Kasumi-1 (cell line): ENCODE measurements at places on chromosomes 4 and X.
A peak's percentile ranks its signal among the peaks of the same experiment; 100 is the strongest.

DNA sequence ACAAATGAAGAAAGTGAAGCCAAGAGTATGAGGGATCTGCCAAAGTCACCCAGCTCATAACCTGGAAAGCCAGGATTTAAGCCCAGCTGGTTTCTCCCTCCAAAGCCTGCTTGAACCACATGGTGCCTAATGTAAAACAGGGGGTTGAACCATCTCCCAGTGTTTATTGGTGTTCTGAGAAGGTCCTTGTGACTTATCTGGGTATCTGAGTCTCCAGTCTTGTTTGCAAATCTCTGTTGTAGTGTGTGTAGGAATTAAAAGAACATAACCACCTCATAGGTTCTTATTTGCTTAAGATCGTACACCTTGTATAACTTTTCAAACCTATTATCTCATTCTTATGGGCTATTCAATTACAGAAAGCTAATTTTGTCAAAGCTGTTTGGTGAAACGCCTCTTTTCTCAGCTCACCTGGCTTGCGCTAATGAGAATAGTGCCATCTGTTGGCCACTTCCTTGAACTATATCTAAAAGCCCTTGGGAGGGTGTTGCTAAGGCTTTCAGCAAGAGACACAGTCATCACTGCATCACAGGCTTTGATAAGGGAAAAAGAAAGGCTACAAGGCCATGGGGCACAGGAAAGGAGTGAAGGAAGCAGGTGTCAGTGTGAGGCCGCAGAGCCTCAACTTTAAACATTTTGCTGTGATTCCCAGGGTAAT is 34.0 kb downstream of the ETDB start:
- peak; percentile 23 for DNase-seq

- peak; percentile 12 for DNase-seq
Measured at GRCh38 chr4:121050300-121050699, 22.0 kb downstream of the NDNF start.

- DNase-seq = no peak
Measured at GRCh38 chr4:24701683-24702082, 93.7 kb upstream of the SOD3 start.

- DNase-seq = no peak
Measured at GRCh38 chrX:109774706-109775105, 41.6 kb upstream of the ACSL4 start.

DNA sequence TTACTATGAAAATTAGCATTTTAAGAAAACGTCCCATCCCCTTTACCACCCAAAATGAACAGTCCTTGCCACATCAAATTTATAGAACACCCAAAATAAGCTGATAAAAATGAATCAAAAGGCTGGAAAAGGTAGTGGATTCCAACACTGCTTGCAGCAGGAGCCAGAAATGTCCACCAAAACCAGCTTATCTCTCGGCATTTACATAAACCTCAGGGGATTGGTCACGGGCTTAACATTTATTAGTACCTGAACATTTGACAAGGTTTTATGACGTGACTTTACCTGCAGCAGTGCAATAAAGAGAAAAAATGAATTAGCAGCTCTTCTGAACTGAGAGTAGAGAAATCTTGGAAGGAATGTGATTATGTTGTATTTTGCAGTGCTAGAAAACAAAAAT is 31.6 kb downstream of the ATP8A1 start:
- DNase-seq = no peak

DNA sequence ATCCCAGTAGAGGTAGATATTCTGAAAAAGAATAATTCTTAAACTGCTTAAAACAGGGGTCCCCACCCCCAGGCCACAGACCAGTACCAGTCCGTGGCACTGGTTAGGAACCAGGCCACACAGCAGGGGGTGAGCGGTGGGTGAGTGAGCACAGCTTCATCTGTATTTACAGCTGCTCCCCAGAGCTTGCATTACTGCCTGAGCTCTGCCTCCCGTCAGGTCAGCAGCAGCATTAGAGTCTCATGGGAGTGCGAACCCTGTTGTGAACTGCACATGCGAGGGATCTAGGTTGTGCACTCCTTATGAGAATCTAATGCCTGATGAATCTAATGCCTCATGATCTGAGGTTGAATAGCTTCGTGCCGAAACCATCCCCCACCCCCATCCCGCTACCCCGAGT is 76.8 kb downstream of the FAM114A1 start:
- no peak for DNase-seq

GRCh38 chr4:101451086-101451485 is 103.8 kb upstream of the PPP3CA start:
- DNase-seq = no peak

- no peak for DNase-seq
Measured at GRCh38 chr4:150286656-150287055, 208.4 kb downstream of the DCLK2 start.

GRCh38 chr4:26912810-26913209 is 52.2 kb downstream of the STIM2 start:
- DNase-seq = no peak
